Right lung (tissue), 10 donors: ENCODE measurements at places on chromosomes 1 and 21.

DNA sequence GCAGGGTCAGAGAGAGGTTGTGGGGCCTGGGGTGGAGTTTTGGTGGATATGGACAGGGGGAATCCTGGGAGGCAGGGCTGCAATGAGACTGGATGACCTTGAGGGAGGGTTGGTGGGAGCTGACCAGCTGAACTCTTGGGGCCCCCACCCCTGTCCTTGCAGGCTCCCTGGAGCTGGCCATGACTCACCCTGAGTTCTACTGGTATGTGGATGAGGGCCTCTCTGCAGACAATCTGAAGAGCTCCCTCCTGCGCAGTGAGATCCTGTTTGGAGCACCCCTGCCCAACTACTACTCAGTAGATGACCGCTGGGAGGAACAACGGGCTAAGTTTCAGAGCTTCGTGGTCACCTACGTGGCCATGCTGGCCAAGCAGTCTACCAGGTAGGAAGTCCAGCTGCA is 23.6 kb downstream of the DISP3 start:
- no peak for DNase-seq

- no peak for DNase-seq
Measured at GRCh38 chr1:184485751-184486723, 99.2 kb downstream of the C1orf21 start.

DNA sequence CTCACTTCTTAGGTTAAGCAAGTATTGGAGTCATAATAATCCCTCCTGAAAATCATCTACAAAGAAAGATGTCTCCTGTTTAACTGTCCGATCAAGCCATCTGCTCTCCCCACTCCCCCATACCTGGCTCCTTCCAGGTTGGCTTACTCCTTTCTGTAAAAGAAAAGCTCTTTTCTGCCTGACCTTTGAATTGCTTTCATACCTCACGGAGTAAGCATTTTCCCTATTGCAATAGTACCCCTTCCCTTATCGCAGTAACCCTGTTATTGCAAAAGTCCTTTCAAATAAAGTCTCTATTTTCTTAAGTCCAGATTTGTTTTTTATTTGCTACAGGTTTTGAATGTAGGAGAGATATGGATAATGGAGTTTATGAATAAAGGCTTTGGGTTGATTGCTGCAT is 150.4 kb downstream of the GRIK1 start:
- no peak for DNase-seq

GRCh38 chr1:81414488-81415015 is 386.2 kb upstream of the ADGRL2 start:
- DNase-seq, result peak; percentile 80

- DNase-seq, result no peak
Measured at GRCh38 chr1:65904681-65905083, 112.0 kb downstream of the PDE4B start.

DNA sequence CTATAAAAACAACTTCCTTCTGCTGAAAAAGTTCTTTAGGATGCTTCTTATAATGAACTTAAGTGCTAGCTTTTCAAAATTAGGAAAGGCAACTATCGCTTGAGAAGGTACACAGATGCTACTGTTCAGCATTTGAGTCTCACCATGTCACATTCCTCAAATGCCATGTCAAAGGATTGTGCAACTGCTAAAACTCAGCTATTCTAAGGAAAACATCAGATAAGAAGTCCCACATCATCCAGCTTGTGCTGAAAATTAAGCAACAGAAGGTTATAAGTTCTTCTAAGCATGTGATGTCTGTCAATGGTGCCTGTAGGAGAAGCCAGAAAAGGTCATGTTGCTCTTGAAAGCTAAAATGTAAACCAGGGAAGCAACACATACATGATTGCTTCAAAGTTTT is 36.5 kb downstream of the MCOLN2 start:
- DNase-seq, result peak; percentile 77

DNA sequence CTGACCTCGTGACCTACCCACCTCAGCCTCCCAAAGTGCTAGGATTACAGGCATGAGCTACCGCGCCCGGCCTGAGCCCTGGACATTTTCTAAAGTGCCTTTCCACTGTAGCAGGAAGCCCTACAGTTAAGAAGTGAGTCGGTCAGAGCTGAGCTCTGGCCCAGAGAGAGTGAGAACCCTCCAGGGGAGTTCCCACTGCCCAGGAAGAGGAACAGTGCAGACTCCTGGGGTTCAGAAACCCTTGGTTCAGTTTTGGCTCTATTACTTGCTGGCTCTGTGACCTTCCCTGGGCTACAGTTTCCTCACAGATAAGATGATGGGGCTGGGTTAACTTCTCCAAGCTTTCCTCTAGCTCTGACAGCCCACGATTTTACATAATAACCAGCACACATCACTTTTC is 20.9 kb downstream of the SLC9A1 start:
- no peak for DNase-seq

DNA sequence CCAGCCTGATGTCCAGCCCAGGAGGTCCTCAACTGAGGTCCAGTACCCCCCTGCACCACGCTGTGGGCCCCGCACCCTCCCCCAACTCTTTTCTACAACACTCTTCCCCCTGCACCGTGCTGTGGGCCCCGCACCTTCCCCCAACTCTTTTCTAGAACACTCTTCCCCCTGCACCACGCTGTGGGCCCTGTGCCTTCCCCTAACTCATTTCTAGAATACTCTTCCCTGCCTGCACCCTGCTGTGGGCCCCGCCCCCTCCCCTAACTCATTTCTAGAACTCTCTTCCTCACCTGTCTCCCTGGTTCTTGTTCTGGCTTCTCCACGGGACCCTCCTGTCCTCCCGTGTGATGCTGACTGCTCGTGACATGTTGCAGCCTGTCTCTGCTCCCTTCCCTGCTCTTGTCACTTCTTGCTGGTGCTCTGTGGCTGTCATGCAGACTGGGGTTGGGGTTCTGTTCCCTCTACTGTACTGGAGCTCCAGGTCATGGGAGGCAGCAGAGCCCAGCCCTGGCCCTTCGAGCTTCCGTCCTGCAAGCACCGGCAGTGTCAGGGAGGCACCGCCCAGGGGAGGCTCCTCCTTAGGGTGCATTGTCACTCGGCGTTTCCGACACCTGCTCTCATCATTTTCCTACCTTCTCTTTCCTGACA is 160.1 kb upstream of the COL6A1 start:
- no peak for DNase-seq

- DNase-seq, result no peak
Measured at GRCh38 chr1:17409391-17409811, 30.1 kb downstream of the RCC2 start.

DNA sequence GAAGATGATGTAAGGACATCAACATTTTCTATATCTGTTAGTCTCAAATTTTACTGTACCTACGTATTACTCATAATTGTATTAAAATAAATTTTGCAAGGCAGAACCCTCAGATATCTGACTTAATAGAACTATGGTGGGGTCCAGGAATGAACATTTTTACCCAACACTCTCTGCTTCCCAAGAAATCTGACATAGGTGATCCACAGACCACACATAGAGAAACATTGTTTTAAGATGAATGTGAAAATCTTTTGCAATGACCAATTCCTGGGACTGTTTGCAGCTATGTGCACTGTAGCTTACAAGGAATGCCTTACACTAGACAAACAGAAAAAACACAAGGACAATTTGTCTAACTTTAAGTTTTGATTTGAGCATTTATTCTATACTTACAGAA is 645.6 kb upstream of the ADGRL2 start:
- no peak for DNase-seq

GRCh38 chr1:116921301-116921885 is 11.7 kb downstream of the PTGFRN start:
- DNase-seq, result no peak

DNA sequence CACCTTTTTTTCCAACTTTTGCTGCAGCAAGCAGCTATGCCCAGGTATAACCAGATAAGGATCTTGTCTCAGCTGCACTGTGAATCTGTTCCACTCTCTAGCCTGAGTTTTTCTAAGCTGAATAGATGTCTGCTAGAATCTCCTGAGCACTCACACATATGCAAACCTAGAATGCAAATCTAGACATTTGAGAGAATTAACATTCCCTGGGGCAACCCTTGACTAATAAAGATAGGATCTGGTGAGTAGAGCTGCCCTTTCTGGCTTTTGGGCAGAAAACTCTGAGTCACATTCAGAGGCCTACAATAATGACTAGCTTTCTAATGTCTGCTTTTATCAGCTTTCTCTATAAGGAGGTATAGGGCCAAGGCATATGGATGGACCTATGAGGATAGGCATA is 61.4 kb upstream of the BARHL2 start:
- DNase-seq, result no peak

DNA sequence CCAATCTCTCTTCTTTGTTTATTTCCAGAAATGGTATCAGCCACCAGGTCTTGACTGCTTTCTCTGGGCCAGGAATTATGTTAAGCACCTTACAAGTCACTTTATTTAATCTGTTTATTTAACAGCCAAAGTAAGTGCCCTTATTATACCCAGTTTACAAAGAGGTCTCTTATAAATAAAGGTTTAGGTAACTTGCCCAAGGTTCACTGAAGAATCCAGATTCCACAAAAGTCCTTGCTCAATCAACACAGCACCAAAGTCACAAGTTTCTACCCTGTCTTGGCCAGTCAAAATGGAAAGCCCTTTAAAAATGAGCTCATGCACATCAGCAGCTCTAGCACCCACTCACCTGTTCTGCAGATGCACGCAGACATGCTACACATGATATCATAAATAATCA is 28.0 kb upstream of the ATP1A1 start:
- no peak for DNase-seq

- DNase-seq, result no peak
Measured at GRCh38 chr1:243819438-243819839, 30.6 kb downstream of the AKT3 start.

- no peak for DNase-seq
Measured at GRCh38 chr1:231527586-231528171, 790 bp upstream of the TSNAX start.

- DNase-seq, result no peak
Measured at GRCh38 chr1:29706936-29707335, 470.6 kb downstream of the PTPRU start.

GRCh38 chr21:28900481-28900880 is 92.2 kb downstream of the LTN1 start:
- DNase-seq, result no peak

- DNase-seq, result no peak
Measured at GRCh38 chr1:65247419-65248359, 61.7 kb upstream of the DNAJC6 start.

DNA sequence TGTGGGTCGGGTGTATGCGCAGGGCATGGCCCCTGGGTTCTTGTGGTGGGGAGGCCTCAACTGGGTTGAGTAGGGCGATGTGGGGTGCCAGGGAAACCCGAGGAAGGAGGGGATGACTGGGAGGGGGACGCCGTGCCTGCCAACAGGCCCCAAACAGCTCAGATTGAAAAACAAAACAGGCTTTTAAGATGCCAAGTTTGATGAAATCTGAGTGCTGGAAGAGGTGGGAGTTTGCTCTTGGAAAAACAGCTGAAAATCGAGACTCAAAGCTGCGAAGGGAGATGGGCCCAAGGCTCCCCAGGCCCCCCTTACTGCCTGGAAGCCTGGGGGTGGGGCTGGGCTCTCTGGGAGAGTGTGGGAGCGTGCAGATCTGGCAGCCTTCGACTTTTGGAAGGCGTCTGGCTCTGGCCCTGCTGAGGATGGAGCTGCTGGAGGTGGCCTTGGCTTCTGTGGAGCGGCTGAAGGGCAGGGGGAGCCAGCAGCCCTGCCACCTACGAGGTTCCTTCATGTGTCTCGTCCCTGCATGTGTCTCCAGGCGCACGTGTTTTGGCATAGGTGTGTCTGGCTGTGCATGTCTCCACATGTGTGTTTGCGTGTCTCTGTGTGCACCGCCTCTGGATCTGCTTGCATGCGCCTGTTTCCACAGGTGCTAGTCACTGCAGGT is 33.3 kb downstream of the PTPRF start:
- DNase-seq, result no peak

- DNase-seq, result peak; percentile 42
Measured at GRCh38 chr1:1782399-1783221, 4.3 kb upstream of the NADK start.

DNA sequence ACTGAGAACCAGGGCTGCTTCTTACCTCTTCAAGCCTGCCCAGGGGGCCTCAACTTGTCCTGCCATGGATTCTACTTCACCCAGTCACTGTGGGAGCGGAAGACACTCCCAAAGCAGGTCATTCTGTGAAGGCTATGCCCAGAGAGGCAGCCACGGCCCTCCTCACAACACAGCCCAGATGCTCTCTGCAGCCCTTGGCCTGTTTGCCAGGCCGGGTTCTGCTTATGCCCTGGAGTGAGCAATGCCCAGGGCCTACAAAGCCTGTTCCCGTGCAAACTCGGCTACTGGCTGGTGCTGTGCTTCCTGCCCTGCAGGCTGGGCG is 33.8 kb upstream of the SLC30A1 start:
- no peak for DNase-seq

DNA sequence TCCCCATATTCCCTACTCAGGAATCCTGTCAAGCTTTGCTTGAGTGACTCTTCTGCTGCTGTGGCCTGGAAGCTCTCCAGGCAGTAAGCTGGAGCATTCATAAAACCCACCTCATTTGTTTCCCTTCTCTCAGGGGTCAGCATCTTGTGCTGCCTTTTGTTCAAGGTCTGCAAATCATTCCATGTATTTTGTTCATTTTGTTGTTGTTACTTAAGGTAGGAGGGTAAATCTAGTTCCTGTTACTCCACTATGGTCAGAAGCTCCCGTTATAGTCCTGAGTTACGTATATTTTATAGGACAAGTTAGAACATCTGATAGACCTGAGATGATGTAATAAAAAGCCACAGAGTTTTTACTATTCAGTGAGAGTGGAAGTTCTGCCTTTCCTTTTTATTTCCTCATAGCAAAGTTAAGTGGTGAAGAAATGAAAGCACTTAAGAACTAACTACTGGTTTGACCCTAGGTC is 9.9 kb downstream of the SYNJ1 start:
- DNase-seq, result no peak

DNA sequence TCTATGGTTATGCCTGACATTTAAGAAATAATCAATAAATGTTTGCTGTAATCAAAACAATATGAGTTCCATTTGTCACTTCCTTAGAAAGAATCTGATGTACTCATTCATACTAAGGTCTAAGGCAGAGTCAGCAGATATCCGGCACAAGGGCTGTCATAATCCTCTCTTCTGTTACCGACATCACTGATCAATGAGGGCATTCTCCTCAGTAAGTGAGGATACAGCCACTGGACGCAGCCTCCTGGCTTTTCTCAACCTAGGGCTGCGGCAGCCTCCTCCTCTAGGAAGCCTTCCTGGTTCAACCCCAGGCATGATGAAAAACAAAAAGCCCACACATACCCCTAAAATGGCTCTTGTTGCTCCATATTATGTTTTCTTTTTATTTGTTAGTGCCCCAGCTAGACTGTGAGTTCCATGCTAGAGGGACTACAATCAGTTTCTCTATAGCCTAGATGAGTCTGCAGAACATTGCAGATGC is 40.7 kb upstream of the TENT5C start:
- DNase-seq, result no peak

DNA sequence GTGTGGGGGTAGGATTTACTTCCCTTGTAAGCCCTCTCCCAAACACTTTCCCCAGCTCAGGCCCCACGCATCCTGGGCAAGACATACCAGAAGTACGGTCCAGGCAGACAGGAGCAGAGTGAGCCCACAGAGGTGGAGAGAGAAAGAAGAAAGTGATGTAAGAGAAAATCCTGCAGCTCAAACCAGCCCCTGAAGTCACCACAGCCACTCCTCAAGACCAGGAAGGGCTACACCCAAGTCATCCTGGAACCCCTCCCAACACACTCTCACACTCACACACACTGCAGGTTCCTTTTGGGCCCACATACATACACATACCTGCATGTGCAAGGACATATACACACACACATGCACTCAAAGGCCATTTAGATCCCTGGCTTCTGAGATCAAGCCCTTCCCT is 106.8 kb downstream of the SYT2 start:
- no peak for DNase-seq
